Activated CD8-positive, alpha-beta memory T cell treated with anti-CD3 and anti-CD28 coated beads for 4 hours (primary cell): ENCODE measurements at places on chromosomes 3 and 15.

- no peak for DNase-seq
Measured at GRCh38 chr15:61742591-61742990, 317.7 kb downstream of the VPS13C start.

DNA sequence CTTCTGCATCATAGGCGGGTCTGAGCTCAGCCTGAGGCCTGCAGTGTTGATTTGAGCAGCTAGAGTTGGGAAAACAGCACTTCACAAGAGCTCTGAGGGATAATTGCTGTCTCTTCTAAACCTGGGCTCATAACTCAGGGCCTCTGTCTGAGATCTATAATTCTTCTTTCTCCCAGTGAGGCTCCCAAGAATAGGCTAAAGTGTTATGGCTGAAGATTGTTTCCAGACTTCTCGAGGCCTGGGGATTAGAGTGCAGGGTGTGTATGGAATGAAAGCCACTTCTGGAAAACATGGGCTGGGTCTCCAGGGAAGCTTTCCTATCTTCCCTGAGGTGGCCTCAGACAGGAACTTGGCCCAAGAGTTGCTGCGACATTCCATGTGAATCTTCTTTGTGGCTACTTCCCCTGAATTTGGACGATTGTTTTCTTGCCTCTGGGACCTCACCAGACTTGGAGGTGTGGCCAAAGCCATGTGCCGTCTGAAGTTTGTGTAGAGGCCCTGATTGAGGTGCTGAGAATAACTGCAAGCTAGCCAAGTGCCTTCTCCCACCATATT is 26.5 kb downstream of the MTMR14 start:
- DNase-seq = no peak

DNA sequence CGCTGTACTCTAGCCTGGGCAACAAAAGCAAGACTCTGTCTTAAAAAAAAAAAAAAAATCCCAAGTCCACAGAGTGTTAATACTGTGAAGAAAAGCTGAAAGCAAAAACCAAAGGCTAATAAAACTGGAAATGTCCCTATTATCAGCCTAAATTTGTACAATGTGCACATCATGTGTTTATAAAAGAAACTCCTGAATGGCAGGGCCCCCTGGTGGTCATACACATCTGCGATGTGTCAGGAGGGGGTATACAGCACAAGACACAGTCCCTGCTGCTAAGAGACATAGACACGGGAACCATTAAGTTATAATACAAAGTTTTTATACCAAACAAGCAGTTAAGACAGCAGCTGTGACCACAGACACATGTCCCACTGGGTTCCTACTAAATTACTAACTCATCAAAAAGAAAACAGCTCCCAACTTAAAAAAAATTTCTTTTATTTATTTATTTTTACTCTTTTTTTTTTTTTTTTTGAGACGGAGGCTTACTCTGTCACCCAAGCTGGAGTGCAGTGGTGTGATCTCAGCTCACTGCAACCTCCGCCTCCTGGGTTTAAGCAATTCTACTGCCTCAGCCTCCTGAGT is 31.0 kb downstream of the IDH2 start:
- peak; percentile 61 for DNase-seq

DNA sequence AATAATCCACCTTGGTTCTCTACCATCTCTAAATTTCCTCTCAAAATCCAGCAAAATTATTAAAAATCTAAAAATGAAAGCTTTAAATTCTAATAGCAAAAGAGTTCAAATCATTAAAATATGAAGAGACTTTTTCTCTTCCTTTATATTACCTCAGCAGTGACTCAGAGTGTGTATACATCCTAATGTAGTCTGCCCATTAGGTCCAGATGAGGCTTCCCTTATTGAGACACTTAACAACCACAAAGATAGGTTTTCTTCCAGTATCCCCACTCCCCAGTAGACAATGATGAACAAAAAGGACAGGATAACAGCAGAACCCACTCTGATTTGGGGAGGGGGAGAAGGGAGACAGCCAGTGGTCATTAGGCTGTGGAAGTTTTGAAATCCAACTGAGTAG is 61.5 kb upstream of the DCBLD2 start:
- no peak for DNase-seq

GRCh38 chr15:56868170-56868569 is 50.3 kb upstream of the TCF12 start:
- no peak for DNase-seq

DNA sequence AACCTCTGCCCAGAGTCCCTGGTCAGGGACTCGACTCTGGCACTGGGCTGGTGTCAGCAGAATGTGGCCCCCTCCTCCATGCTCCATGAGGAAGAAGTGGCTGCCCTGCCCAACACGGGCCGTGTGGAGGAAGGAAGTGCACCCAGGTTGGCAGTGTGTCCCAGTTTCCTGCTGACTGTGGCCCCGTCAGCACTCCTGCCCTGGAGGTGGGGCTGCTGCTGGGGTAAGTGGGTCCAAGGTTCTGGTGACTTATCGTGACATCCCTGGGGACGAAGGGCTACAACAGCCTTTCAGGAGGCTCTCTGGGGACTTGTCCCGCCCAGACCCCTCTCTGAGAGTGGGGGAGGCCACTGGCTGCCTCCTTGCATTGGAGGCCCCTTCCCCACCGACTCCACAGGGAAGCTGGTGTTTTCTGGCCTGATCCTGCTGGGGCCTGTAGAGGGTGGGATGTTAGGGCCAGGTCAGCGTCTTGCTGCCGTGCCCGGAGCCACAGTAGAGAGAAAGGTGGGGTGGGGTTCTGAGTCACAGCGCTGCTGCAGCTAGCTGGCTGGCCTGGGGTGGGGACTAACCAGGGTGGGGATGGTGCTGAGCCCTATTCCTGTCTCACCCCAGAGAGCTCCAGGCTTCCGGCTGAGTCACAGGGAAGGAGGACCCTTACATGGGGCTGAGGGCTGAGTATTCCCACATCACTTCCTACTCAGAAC is 10.5 kb downstream of the SEMA4B start:
- no peak for DNase-seq

GRCh38 chr3:1469248-1469647 is 376.4 kb downstream of the CNTN6 start:
- DNase-seq = no peak

DNA sequence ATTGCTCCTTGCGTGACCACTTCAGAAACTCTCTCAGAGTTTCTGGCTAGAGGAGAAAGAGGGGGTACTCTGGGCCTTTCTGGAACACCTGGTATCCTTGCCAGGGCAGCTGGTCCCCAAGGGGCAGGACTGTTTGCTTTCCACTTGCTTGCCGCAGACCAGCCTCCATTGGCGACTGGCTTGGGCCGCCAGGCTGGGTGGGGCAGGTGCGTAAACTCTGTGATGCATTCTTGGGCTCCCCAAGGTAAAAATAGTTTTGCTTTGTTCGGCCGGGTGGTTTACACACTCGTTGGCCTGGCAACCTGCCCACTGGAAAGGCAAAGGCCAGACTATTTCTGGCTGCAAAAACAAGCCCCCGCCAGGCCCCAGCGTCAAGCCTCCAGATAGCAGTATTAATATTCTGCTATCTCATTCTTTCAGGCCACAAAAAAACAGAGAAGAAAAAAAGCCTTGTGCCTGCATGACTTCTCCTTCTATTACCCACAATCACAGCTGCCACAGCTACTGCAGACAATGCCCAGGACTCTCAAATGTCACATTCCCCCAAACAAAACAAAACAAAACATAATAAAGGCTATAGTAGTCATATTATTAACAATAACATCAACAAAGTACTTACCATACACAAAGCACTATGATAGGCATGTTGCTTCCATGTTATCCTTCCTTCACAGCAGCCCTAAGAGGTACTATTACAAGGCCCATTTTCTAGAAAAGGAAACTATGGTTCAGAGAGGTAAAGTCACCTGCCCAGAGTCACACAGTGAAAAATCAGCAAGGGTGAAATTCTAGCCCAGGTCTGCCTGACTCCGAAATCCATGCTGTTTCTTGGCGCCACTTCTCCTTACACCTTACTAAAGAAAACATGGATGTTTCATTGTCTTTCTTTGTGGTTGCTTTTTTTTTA is 14.0 kb upstream of the SSUH2 start:
- no peak for DNase-seq

- DNase-seq = no peak
Measured at GRCh38 chr3:174949523-174949922, 90.4 kb downstream of the NAALADL2 start.

- no peak for DNase-seq
Measured at GRCh38 chr15:27237319-27237939, 266.4 kb downstream of the GABRG3 start.
